K562 (cell line): ENCODE measurements at places on chromosomes 7 and 10.

- H3K27me3 ChIP-seq: no peaks in the 10 kb centered on the region
- H3K36me3 ChIP-seq: no peaks in the 10 kb centered on the region
- H3K27ac ChIP-seq: no peak within 1 kb of the TSS; the same call in 2 of the 3 replicates
- H3K4me1 ChIP-seq: peaks cover 28% of the 10 kb centered on the region
- H3K4me3 ChIP-seq: no peak within 1 kb of the TSS
- DNase-seq: peak; percentile 79
These were observed at the start of gene SERPINE1 for GRCh38 chr7:101126651-101127459. SERPINE1 (plus strand) TSS chr7:101127104; CDS start chr7:101128394, 1,290 bp downstream.

- no peak for DNase-seq
- H3K4me3 ChIP-seq: no peak overlapping the region
- H3K36me3 ChIP-seq: peaks cover 38% of the 10 kb centered on the region
These were observed 16.7 kb upstream of the RSBN1L start for GRCh38 chr7:77679608-77680007.

GRCh38 chr7:101179117-101179516 is 976 bp downstream of the NAT16 start:
- H3K4me1 ChIP-seq: peaks cover 21% of the 10 kb centered on the region
- DNase-seq: peak; percentile 34
- no peak overlapping the region for H3K4me3 ChIP-seq
- H3K36me3 ChIP-seq: no peaks in the 10 kb centered on the region
- H3K27ac ChIP-seq: no peak overlapping the region
- peaks cover 22% of the 10 kb centered on the region; the same call in 2 of the 3 replicates for H3K27me3 ChIP-seq

DNA sequence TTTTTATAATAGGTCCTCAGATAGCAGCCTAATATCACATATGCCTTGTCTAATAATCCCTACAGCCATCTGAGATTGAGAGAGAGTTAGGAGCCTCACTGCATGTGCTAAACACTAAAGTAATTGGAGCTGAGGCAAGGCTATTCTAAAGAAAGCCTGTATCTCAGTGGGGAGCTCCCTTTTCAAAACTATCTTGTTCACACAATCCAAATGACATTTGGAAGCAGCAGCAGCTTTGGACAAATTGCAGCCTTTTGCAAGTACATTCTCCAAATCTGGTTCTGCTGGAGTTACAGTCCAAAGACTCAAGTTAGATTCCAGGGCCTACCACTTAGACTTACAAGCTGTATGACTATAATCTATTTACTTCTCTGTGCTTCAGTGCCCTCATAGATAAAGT is 104.5 kb downstream of the MACC1 start:
- H3K27me3 ChIP-seq: no peaks in the 10 kb centered on the region
- DNase-seq: no peak
- H3K4me1 ChIP-seq: no peaks in the 10 kb centered on the region
- H3K4me3 ChIP-seq: no peak overlapping the region
- H3K36me3 ChIP-seq: no peaks in the 10 kb centered on the region
- no peak overlapping the region for H3K27ac ChIP-seq

GRCh38 chr7:46933596-46933995 is 648.3 kb downstream of the TNS3 start:
- no peak overlapping the region for H3K4me3 ChIP-seq
- H3K4me1 ChIP-seq: no peaks in the 10 kb centered on the region
- DNase-seq: no peak
- no peak overlapping the region for H3K27ac ChIP-seq
- H3K36me3 ChIP-seq: no peaks in the 10 kb centered on the region

DNA sequence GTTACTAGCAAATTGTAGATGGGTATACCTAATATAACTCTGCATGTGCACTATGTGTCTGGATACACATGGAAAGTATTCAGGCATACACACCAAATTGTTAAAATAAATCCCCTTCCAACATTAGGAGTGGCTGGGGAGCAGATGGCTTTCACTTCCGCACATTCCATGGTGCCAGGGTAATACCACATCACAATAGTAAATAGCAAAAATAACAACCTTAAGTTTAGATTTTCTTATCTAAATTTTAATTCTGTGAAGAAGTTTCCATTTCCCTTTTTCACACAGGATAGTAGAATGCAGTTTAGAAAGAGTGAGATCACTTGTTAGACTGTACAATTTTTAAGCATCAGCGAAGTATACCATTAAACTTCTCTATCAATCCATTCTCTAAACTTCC is 5.8 kb upstream of the ALOX5 start:
- no peak overlapping the region for H3K27ac ChIP-seq
- no peak overlapping the region for H3K4me3 ChIP-seq
- H3K27me3 ChIP-seq: no peaks in the 10 kb centered on the region; the same call in 2 of the 3 replicates
- DNase-seq: no peak

- no peaks in the 10 kb centered on the region for H3K27me3 ChIP-seq
- DNase-seq: peak; percentile 20
- H3K4me3 ChIP-seq: peak overlapping the region; percentile 74
- H3K4me1 ChIP-seq: peaks cover 13% of the 10 kb centered on the region
- peak overlapping the region; percentile 74 for H3K27ac ChIP-seq
These were observed 959 bp downstream of the DCLRE1C start for GRCh38 chr10:14952851-14953423.

DNA sequence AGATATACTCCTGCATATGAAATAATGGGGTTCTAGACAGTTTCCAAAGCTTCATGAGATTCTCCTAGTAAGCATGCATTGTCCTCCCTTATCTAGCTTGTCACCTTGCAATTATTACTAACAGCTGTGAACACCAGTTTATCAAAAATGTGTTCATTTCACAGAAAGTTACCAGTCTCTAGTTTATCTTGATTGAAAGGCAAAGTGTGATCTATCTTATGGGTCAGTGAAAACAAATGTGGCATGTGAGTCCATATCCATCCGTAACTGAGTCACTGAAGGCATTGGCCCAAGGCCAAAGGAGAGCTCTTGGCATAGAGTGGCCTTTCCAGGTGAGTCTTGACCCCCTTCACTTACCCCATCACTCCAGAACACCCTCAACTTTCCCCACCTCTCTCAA is 53.2 kb downstream of the GSAP start:
- H3K4me3 ChIP-seq: no peak overlapping the region
- DNase-seq: no peak
- H3K27ac ChIP-seq: no peak overlapping the region
- H3K36me3 ChIP-seq: no peaks in the 10 kb centered on the region

- H3K4me3 ChIP-seq: no peak overlapping the region
- no peaks in the 10 kb centered on the region for H3K36me3 ChIP-seq
- no peaks in the 10 kb centered on the region for H3K4me1 ChIP-seq
- no peak overlapping the region for H3K27ac ChIP-seq
- DNase-seq: no peak
These were observed 141.7 kb downstream of the AUTS2 start for GRCh38 chr7:69739931-69740431.

- H3K4me1 ChIP-seq: peaks cover 11% of the 10 kb centered on the region
- DNase-seq: no peak
- H3K36me3 ChIP-seq: no peaks in the 10 kb centered on the region
- no peak overlapping the region for H3K4me3 ChIP-seq
These were observed 1.2 kb upstream of the PALS2 start for GRCh38 chr7:24572016-24572392.

GRCh38 chr7:96241855-96242254 is 80.0 kb downstream of the SLC25A13 start:
- H3K4me1 ChIP-seq: peaks cover 19% of the 10 kb centered on the region
- no peak for DNase-seq
- H3K4me3 ChIP-seq: no peak overlapping the region

- H3K27me3 ChIP-seq: no peaks in the 10 kb centered on the region
- no peaks in the 10 kb centered on the region for H3K4me1 ChIP-seq
- no peak for DNase-seq
- H3K4me3 ChIP-seq: no peak overlapping the region
- no peaks in the 10 kb centered on the region for H3K36me3 ChIP-seq
These were observed 541.3 kb downstream of the LRMDA start for GRCh38 chr10:75972491-75973276.

GRCh38 chr10:5344746-5345145 is 20.0 kb upstream of the UCN3 start:
- DNase-seq: no peak
- H3K27me3 ChIP-seq: no peaks in the 10 kb centered on the region
- H3K27ac ChIP-seq: no peak overlapping the region
- H3K4me3 ChIP-seq: no peak overlapping the region

DNA sequence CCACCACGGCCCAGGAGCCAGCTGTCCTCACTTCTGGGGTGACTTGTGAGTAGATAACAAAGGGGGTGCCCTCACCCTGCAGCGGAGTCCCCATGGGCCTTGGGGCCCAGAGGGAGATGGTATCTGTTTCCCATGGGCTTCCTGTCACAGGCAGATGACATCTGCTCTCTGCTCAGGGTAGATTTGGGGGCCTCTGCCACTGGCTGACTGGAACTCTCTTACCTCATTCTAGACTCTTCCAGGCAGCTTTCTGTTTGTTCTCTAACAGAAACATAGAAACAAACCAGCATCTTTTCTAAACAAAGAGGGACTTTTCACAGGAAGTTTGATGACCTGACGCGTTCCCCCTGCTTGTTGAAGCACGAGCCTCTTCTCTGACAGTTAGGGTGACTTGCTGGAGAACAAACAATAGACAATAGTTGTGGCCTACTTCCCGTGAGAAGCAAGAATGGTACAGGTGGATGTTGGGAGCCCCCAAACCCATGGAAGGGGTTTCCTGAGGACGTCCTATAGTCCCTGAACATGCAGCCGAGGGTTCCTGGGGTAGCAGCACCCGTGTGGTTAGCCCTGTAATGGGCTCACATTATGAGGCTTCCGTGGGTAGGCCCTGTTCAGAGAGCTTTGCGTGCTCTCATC is 61.6 kb downstream of the GRK5 start:
- peak overlapping the region; percentile 17; the same call in 1 of the 3 replicates for H3K27ac ChIP-seq
- no peak overlapping the region for H3K4me3 ChIP-seq
- no peaks in the 10 kb centered on the region for H3K27me3 ChIP-seq
- no peak for DNase-seq
- peaks cover 17% of the 10 kb centered on the region for H3K4me1 ChIP-seq

DNA sequence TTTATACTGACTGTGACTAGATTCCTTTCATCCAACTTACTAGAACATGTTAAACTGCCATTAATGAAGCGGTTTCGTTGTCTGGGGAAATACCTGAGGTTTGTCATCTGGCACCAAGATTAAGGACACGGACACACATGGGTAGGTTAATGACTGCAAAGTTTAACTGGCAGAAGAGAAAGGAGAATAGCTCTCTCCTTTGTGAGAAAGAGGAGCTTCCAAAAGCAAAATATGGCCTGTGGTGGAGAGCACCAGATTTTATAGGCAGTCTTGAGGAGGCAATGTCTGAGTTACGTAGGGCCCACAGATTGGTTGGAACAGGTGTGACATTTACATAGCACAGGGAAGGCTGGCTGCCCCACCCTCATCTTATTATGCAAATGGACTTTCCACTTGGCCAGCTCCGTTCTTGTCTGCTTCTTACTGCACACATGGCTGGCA is 1193.0 kb upstream of the CELF2 start:
- H3K27ac ChIP-seq: peak overlapping the region; percentile 52
- H3K36me3 ChIP-seq: no peaks in the 10 kb centered on the region
- no peak for DNase-seq
- no peaks in the 10 kb centered on the region for H3K27me3 ChIP-seq
- no peak overlapping the region for H3K4me3 ChIP-seq

DNA sequence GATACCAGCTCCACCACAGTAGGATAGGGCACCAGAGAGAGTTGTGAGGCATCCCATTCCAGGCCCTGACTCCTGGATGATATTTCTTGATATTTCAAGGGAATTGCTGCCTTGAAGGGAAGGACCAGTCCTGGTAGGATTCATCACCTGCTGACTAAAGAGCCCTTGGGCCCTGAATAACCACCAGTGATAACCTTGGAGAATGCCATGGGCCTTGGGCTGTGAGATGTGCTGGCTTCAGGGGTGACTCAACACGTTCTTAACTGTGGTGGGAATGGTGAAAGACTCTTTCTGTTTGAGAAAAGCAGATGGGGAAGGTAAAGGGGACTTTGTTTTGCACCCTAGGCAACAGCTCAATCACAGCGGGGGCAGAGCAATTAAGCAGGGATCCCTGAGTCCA is 21.4 kb upstream of the ASZ1 start:
- no peak for DNase-seq
- H3K36me3 ChIP-seq: no peaks in the 10 kb centered on the region
- H3K4me1 ChIP-seq: no peaks in the 10 kb centered on the region
- no peak overlapping the region for H3K4me3 ChIP-seq
- H3K27me3 ChIP-seq: no peaks in the 10 kb centered on the region

GRCh38 chr10:127408733-127409132 is 140.4 kb upstream of the NPS start:
- H3K27me3 ChIP-seq: no peaks in the 10 kb centered on the region
- no peak overlapping the region for H3K4me3 ChIP-seq
- no peaks in the 10 kb centered on the region for H3K36me3 ChIP-seq
- no peaks in the 10 kb centered on the region for H3K4me1 ChIP-seq
- H3K27ac ChIP-seq: no peak overlapping the region

- no peaks in the 10 kb centered on the region for H3K27me3 ChIP-seq
- H3K4me1 ChIP-seq: peaks cover 21% of the 10 kb centered on the region; the same call in 1 of the 2 replicates
- no peak overlapping the region for H3K27ac ChIP-seq
- DNase-seq: no peak
These were observed 41.1 kb upstream of the DLG5 start for GRCh38 chr10:77967611-77968022.

DNA sequence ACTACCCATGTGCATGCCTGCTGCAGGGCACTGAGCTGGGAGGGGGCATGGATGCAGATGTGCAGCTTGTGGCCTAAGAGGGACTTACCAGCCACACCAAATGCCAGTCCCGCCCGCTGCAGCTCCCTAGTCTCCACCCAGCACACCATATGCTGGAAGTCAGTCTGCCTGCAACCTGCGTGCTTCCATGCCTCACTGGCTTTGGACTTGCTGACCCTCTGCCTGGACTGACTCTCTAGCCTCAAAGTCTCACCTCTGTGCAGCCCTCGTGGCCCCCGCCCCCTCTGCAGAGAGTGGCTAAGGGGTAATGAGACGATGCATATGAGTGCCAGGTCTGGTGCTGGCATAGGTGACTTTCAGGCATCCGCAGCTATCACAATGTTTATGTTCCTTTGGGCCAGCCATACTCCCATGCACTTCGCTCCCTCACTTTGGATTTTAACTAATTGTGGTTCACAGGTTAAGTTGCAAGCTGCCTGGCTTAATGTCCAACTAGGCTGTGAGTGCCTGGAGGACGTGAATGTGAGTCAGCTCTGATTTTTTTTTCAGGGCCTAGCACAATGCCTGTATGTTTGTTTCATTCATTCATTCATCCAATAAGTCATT is 21.7 kb downstream of the TRIM8 start:
- H3K4me3 ChIP-seq: no peak overlapping the region
- H3K36me3 ChIP-seq: no peaks in the 10 kb centered on the region
- DNase-seq: no peak

GRCh38 chr7:132418840-132419239 is 157.4 kb downstream of the PLXNA4 start:
- no peaks in the 10 kb centered on the region; the same call in 1 of the 3 replicates for H3K27me3 ChIP-seq
- DNase-seq: no peak
- peaks cover 4% of the 10 kb centered on the region for H3K4me1 ChIP-seq
- H3K4me3 ChIP-seq: no peak overlapping the region
- H3K27ac ChIP-seq: no peak overlapping the region

DNA sequence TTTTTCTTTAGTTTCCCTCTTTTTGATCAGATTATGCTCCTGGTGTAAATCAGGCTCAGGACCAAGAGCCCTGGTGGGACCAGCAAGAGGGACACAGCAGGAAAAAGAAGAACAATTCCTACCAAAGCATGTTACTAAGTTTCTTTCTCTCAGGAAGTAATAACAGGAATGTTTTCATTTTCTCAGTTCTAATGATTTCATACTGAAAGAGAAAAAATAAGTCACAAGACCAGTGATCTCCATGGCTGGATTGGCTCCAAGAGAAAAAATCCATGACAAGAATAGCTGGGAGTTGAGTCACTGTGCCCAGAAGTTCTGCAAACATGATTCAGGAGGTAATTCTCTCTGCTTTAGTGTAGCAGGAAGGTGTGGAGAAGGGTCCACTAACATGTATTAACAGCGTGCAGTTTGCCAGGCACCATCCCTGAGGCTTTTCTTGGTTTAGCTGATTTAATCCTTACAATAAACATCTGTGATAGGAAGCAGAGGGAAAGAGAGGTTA is 23.8 kb upstream of the IFIT2 start:
- no peaks in the 10 kb centered on the region for H3K4me1 ChIP-seq
- no peak overlapping the region for H3K4me3 ChIP-seq
- H3K27me3 ChIP-seq: peaks cover 4% of the 10 kb centered on the region; the same call in 1 of the 2 replicates
- no peaks in the 10 kb centered on the region for H3K36me3 ChIP-seq
